ENCODE measurements at places on chromosomes 2 and 18.
A peak's percentile ranks its signal among the peaks of the same experiment; 100 is the strongest.

DNA sequence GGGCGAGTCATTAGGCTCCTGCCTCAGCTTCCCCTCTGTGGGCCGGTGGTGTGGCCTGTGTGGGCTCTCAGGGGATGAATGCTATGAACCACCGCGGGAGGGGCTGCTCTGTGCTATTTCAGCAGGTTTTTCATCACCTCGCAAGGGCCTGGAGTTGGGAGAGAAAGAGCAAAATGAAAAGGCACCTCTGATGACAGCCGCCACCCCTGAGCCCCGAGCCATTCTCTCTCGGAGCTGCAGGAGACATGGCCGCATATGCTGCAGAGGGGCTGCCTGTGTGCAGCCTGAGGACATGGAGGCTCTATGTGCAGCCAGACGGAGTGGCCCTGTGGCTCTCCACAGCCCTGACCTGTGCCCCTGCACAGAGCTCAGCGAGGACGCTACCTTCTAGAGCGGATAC lies 96.2 kb upstream of the CTDP1 start:
- DNase-seq: no peak

- peak; percentile 93 for DNase-seq
These were observed 62.1 kb upstream of the REL start for GRCh38 chr2:60819155-60819862.

GRCh38 chr18:36128907-36129299 lies 237 bp downstream of the SLC39A6 start:
- DNase-seq: no peak

- no peak for DNase-seq
These were observed 60.1 kb upstream of the LAPTM4A start for GRCh38 chr2:20111311-20112131.

DNA sequence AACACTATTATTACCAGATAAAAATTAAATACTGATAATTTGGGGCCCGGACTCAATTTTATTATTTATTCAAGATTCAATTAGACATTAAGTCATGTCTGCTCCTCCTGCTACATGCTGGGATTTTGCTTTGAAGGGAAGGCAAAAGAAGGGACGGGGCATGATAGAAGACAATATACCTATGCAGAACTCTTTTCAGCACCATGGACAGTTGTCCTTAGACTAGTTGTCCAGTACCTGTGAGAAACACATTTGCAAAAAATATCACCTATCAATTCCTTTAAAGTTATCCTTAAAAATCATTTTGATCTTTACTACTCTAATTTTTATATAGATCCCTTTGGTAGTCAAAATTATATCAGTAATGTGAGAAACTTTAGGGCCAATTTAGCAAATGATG lies 100.2 kb upstream of the SULT1C3 start:
- DNase-seq: no peak

DNA sequence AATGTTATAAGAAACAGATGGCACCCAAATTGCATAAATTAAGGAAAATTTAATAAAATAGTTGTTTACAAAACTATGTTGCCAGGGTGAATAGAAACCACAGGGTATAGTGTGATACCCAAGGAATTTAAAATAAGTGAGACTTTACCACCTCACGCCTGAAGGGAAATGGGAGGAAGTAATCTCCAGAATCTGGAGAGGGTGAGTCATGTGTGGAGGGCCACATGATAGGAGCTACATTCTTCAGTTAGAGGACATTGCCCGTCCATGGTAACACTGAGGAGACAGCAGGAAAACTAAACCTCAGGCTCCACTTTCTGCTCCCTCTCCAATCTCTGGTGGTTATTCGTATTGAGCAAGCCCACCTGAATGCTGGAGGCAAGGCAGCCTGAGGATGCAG lies 97.2 kb upstream of the NXPH2 start:
- DNase-seq: no peak

- DNase-seq: no peak
These were observed 404.0 kb upstream of the MYT1L start for GRCh38 chr2:2735041-2735440.

DNA sequence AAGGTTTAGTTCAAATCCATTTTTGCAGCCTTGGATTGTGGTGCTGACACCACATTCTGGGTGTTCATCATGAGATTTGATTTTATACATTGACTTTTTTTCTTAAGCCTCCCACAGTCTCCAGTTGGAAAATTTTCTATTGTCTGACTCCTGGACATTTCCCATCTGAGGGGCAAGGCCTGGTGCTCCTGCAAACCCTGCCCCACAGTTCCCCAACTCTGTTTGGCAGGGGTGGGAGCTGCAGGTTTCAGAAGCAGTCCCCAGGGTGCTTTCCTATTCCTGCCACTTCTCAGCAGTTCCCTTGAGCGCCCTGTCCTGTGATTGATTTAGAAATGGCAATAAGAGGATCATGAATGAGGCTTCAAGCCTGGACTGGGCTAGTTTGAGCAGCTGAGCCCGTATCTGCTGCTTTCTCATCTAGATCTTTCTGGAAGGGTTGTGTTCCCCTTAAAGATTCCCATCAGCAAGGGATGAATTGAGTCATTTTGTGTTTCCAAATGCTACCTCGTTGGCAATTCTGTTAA lies 77.0 kb downstream of the CIB4 start:
- peak; percentile 11 for DNase-seq

- DNase-seq: no peak
These were observed 525.4 kb downstream of the KCNJ3 start for GRCh38 chr2:155223781-155224406.

- DNase-seq: no peak
These were observed 139.6 kb upstream of the MYCN start for GRCh38 chr2:15800495-15801329.

DNA sequence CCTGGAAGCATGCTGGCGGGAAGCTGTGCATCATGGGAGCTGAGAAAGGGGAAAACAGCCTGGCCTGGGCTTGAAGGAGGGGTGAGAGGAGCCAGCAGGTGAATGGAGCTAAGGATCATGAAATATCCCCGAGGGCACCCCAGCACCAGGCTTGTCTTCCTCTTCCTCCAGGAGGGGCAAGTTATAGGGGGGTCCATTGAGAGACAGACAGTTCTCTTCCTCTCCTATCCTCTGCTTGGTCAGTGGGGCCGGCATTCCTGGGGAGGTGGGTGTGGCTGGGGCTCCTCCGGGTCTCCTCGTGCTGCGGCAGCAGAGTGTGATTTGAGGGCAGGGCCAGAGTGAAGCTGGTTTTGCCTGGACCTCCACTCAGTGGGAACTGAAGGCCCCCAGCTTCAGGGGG lies 78.9 kb downstream of the LIPG start:
- no peak for DNase-seq

Measured in activated naive CD4-positive, alpha-beta T cell treated with anti-CD3 and anti-CD28 coated beads, Interleukin-2, amount 10 ng/mL, durations not matched to agents 7 days and 5 days (primary cell).